Liver (tissue), 10 donors: ENCODE measurements at places on chromosomes 16 and 17.

DNA sequence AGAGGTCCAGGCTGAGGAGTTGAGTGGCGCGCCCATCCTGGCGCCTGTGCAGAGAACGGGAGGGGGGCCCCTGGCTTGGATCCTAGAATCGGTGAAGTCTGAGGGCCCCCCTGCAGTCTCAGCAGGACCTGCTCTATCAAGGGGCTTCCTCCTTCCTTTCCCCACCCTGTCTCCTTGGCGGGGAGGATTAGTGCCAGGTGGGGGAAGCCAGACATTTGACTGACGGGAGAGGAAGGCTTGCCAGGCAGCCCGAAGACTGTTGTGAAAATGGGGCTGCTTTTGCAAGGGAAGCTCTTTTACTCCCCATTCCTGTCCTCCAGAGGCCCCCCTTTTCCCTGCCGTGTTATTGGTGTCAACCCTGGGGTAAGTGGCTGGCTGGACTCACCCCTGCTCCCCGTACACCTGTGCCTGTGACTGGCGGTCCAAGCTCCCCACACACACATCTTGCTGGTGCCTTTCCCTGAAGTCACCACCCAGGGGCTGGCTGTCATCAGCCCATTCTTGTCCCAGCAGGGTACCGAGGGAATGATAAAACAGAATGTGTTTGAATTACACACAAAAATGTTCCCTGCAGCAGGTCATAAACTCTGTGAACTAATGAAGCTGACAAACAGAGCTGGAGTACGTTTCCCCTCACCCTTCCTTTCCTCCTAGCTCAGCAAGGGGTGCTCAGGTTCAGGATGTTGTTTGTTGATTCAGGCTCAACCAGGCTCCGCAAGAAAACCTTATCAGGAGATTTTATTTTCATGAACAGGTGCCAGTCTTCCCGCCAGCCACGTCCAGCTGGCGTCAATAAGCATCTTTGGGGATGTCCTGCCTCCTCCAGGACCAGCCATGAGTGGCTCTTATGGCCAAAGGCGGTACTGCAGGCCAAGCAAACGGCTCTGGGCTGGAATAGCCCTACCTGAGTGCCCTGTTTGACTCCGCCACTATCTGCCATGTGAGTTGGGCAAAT, 4.4 kb upstream of the ARMC7 start:
- DNase-seq: no peak

- DNase-seq: no peak
Measured at GRCh38 chr17:72351884-72352346, 231.1 kb downstream of the SOX9 start.

GRCh38 chr16:66264311-66265047, 102.0 kb upstream of the CDH5 start:
- no peak for DNase-seq

DNA sequence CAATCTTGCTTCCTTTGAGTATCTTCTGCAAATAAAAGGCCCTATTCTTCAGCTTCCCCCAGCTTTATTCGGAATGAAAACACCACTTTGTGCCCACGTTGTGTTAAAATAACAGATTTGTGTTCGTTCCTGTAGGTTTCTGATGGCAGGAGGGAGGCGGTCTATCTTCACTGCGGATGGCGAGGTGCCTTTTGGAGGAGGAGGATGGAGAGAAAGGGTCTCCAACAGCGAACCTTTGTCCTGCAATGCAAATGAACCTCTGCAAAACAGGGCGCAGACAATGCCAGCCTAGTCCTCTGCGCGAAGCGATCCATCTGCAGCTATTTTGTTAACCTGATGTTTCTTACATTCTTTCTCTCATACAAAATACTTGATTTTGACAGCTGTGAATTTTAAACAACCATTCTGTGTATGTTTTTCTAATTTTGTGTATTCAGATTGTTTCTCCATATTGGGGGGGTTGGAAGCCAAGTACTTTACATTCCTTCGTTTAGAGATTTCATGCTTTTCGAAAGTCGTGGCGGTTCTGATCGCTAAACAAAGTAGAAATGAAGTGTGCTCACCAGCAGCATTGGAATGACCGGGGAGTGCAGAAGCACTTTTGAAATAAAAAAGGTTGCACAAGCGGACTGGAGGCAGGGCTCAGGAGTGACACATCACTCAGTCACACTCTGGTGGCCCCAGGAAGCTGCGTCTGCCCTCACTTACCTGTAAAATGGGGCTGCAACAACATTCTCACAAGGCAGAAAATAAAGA, 279.0 kb upstream of the IRX5 start:
- no peak for DNase-seq

DNA sequence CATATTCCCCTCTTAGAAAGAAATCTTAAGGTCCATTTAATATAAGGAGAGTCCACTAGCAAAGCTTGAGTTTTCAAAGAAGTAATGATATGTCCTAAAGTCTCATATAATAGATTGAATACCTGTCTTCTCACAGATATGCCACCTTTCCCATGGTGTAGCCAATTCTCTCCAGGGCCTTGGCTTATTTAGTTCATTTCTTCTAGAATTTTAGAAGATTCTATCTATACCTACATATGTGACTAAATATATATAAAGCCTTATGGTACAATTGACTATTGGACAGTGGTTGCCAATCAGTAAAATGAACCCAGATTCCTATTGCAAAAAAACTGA, 370.7 kb upstream of the MAF start:
- no peak for DNase-seq

DNA sequence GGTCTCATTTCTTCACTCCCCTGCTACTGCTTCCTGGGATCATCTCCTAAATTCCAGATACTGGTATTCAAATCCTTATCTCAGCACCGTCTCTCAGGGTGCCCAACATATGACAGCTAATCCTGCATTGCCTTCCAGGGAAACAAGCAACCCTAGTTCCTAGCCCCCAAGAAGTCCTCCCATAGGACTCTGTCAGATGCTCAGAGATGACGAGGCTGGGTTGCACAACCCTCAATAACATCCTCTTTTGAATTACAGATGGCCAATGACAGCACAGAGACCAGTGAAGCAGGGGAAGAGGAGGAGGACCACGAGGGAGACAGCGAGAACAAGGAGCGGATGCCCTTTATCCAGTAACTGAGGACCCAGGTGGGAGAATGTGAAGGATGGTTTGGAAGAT, 45.0 kb upstream of the CLEC3A start:
- no peak for DNase-seq

- no peak for DNase-seq
Measured at GRCh38 chr16:72092832-72093447, 480 bp downstream of the TXNL4B start.
